ENCODE measurements at places on chromosomes 2 and 18.

DNA sequence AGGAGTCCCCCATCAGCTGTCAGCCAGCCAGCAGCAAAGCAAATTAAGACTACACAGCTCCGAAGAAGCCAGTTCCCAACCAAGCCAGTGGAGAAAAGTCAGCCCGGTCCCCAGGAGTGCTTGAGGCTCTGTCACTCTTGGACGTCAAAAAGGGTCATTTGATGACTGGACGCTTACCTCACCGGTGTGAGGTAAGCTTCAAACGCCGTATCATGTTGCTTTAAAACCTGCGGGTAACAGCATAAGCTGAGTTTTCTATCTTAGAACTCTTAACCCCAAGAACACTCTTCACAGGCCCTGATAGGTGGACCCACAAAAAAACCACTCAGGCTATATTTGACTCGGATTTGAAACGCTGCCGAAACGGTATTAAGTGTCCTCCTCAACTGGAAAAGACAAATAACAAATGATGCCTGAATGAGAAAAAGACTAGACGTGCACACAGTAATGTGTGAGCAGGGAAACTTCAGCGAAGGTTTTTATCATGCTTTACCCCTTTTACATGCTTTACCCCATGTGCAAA, 682 bp upstream of the LNPK start:
- H3K27me3 ChIP-seq = no peaks in the 10 kb centered on the region
- H3K4me1 ChIP-seq = peaks cover 6% of the 10 kb centered on the region
- peak overlapping the region; percentile 81 for H3K4me3 ChIP-seq
- no peaks in the 10 kb centered on the region for H3K36me3 ChIP-seq
- DNase-seq = no peak

GRCh38 chr2:214853906-214854305, 44.4 kb upstream of the BARD1 start:
- no peak overlapping the region for H3K27ac ChIP-seq
- no peak overlapping the region for H3K4me3 ChIP-seq
- DNase-seq = no peak
- no peaks in the 10 kb centered on the region for H3K4me1 ChIP-seq
- H3K36me3 ChIP-seq = no peaks in the 10 kb centered on the region

DNA sequence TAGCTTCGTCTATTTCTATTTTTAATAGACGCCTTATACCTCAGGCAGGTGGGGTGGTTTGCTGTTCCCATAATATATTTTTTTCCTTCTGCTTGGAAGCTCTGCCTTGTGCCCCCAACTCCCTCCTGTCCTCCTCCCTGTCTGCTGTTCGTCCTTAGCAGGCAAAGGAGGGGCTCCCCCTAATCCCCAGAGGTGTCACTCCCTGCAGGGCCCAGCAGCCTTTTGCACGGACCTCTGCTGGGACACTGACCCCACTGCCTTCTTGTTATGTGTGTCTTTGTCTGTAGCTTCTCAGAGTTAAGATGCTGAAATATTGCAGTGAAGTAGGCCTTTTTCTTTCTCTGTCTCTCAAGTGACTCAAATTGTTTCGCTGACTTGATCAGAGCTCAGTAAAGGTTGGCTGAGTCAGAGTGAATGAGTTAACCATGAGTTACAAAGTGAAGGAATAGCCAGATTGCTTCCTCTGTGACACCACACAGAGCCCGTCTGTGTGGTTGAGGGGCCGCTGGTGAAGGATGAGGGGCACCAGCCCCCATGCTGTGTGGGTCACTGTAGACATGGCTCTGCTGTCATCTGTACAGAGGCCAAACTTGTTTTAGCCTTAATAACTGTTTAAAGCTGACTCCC, 47.7 kb downstream of the PRKCE start:
- H3K27ac ChIP-seq = no peak overlapping the region
- no peak overlapping the region for H3K4me3 ChIP-seq
- no peaks in the 10 kb centered on the region for H3K27me3 ChIP-seq
- no peaks in the 10 kb centered on the region for H3K36me3 ChIP-seq

DNA sequence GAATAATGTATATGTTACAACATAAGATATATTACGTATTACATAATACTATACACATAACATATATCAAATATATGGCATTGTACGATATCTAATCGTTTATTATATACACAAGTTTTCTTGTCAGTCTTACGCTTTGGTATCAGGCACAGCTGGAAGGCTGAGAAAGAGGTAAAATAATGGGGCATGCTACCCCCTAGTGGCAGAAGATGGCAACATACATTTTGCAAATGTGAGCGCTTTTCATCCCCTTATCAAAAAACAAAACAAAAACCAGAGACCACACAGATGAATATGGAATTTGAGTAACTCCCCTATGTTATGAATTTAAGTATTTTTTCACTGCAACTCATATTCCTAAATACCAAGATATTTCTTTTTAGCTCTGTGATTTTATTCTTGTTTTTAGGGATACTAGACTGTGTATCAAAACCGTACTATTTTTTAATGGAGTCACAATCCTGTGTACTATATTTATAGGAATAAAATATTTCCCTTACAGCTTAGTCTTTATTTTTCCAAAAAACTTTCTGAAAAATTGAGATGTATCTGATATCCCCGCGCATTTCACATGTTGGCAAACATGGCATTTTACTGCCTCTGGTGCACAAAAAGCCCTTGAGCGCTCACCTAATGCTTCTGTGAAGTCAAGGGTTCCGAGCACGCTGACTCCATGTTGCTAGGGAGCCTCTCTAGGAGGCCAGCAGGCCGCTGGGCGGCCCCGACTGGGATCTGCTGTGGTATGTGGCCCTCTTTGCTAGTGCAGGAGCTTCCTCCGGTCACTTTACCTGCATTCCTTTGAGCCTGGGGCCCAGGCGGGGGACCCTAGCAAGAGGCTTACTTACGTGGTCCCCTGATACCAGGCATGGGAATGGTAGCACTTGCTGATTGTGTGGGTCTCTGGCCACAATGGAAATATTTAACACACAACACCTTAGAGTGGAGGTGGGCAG, 62.5 kb downstream of the SLC4A3 start:
- H3K27me3 ChIP-seq = no peaks in the 10 kb centered on the region
- H3K4me1 ChIP-seq = no peaks in the 10 kb centered on the region
- no peak overlapping the region for H3K27ac ChIP-seq
- no peaks in the 10 kb centered on the region for H3K36me3 ChIP-seq
- no peak overlapping the region for H3K4me3 ChIP-seq
- DNase-seq = peak; percentile 53

GRCh38 chr2:20653695-20654534, 3.0 kb upstream of the HS1BP3 start:
- H3K27ac ChIP-seq = no peak overlapping the region
- no peak overlapping the region for H3K4me3 ChIP-seq
- peaks cover 10% of the 10 kb centered on the region for H3K4me1 ChIP-seq
- DNase-seq = no peak
- H3K27me3 ChIP-seq = no peaks in the 10 kb centered on the region

DNA sequence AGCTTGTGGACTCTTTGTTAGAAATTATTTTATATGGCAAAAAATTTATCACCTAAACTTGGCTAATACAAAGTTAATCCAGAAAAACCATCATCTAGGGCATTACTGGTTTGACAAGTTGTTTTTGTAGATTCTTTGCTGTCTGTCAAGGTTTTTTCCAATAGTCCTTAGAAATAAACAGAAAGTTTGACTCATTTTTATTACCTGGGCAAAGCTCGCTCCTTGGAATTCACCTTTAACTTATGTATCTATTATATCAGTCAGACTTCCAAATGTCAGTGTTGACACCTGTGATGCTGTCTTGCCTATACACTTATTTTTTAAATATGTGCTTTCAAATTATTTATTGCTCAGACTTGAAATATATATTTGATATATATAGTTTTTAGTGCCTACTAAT, 21.7 kb downstream of the LAMA3 start:
- H3K4me1 ChIP-seq = no peaks in the 10 kb centered on the region
- no peaks in the 10 kb centered on the region for H3K27me3 ChIP-seq
- H3K36me3 ChIP-seq = no peaks in the 10 kb centered on the region
- no peak overlapping the region for H3K4me3 ChIP-seq

GRCh38 chr2:223786943-223787342, 50.4 kb downstream of the AP1S3 start:
- DNase-seq = no peak
- H3K36me3 ChIP-seq = no peaks in the 10 kb centered on the region
- H3K27ac ChIP-seq = no peak overlapping the region
- H3K27me3 ChIP-seq = no peaks in the 10 kb centered on the region
- no peak overlapping the region for H3K4me3 ChIP-seq

- H3K27ac ChIP-seq = no peak overlapping the region
- H3K36me3 ChIP-seq = no peaks in the 10 kb centered on the region
- no peaks in the 10 kb centered on the region for H3K4me1 ChIP-seq
- no peaks in the 10 kb centered on the region for H3K27me3 ChIP-seq
Observed at GRCh38 chr18:41444943-41445342, 510.1 kb upstream of the PIK3C3 start.

DNA sequence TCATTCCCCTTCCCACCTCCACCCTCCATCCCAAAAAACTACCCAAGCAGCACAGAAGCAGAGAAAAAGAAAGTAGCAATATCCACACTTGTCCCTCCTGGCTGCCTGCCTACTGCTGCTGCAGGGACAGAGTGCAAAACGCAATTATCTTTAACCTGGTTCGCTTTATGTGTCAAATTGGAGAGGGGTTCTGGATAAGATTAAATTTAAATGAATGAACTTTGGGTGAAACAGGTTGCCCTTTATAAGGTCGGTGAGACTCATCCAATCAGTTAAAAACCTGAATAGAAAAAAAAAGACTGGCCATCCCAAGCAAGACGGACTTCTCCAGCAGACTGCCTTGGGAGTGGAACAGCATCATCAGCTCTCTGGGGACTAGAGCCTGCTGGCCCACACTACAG, 62.6 kb downstream of the ANKRD44 start:
- no peaks in the 10 kb centered on the region for H3K36me3 ChIP-seq
- no peak for DNase-seq
- no peak overlapping the region for H3K4me3 ChIP-seq

DNA sequence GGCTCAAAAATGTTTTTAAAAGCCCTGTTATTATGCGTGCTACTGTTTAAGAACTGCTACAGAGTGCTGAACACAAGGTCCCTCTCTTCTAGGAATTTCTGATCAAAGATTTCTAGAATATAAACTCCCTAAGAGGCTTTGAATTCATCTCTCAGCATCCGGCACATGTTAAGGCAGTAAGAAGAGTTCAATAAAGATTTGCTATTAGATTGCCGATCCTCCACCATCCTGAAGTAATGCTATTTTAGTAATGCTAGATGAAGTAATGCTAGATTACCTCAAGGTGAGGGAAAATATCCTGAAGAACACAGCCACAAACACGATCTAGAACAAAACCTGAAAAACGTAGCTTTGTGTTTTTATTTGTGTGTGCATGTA, 949 bp upstream of the MYL12B start:
- peak overlapping the region; percentile 92 for H3K4me3 ChIP-seq
- no peaks in the 10 kb centered on the region for H3K36me3 ChIP-seq
- no peak for DNase-seq
- H3K4me1 ChIP-seq = peaks cover 29% of the 10 kb centered on the region
- peak overlapping the region; percentile 68 for H3K27ac ChIP-seq

DNA sequence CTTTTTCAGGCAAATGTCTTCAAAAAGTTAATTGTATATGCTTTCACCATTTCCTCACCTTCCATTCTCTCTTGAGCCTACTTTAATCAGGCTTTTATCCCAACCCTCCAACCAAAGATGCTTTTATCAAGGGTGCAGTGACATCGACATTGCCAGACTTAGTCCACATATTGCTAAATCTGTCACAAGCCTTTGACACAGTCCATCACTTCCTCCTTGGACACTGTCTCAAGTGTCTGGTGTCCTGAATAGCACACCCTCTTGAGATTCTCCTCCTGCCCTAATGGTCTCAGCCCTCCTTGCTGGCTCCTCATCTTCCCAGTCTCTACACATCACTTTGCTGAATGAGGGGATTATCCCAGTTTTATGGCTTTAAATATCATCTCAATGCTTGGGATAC, 147.5 kb upstream of the SLC39A10 start:
- no peaks in the 10 kb centered on the region for H3K36me3 ChIP-seq
- no peak overlapping the region for H3K4me3 ChIP-seq
- no peak for DNase-seq
- H3K27me3 ChIP-seq = no peaks in the 10 kb centered on the region
- no peaks in the 10 kb centered on the region for H3K4me1 ChIP-seq

DNA sequence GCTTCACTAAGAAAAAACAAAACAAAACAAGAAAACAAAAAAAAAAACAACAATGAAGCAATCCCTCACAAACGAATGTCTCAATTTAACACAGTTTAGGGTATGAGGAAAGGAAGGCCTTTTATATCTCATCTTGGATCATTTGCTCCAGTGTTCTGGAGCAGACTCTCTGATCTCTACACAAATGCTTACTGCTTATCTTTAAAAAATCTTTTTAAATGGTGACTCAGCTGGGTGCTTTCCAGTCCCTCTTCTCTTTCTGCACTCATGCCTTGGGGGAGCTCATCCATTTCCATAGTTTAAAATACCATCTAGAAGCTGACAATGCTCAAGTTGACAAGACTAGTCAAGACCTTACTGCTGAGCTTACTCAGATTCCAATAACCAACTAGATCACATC, 56.2 kb downstream of the ETAA1 start:
- H3K27ac ChIP-seq = no peak overlapping the region
- no peak overlapping the region for H3K4me3 ChIP-seq
- no peak for DNase-seq
- no peaks in the 10 kb centered on the region for H3K36me3 ChIP-seq
- no peaks in the 10 kb centered on the region for H3K4me1 ChIP-seq
- H3K27me3 ChIP-seq = no peaks in the 10 kb centered on the region

GRCh38 chr2:238128534-238129001, 9.9 kb upstream of the KLHL30 start:
- DNase-seq = no peak
- no peak overlapping the region for H3K4me3 ChIP-seq
- H3K36me3 ChIP-seq = no peaks in the 10 kb centered on the region
- H3K27ac ChIP-seq = no peak overlapping the region

DNA sequence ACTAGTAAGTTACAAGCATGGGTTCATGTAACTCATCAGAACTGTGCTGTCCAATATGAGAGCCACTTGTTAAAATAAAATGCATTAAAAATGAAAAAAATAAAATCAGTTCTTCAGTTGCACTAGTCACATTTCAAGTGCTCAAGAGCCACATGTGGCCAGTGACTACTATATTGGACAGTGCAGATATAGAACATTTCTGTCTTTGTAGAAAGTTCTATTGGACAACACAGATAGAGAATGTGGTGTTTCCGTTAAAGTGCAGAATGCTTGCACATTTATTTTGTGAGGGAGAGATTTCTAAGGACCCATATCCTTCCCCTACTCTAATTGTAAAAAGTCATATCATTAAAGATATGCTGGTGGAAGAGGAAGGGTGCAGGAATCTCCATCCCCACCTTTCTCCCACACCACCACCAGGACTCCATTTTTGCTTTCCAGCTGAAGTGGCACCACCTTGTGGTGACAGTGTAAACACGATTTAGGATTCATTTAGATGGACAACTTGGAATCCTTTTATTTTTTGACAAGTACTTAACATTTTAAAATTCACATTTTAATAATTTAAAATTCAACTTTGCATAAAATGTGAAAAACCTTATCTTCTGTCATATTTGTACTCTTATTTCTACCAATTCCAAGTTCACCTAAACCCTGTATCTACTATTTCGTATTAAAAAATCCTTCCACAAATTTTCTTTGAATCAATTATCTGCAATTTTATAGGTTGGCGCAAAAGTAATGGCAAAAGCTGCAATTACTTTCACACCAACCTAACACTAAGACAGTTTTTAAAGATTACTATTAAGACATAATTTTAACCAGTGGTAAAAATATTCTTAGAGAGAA, 9.4 kb upstream of the CD302 start:
- no peaks in the 10 kb centered on the region for H3K27me3 ChIP-seq
- H3K4me3 ChIP-seq = no peak overlapping the region
- no peak overlapping the region for H3K27ac ChIP-seq
- H3K36me3 ChIP-seq = no peaks in the 10 kb centered on the region

- no peaks in the 10 kb centered on the region for H3K27me3 ChIP-seq
- H3K4me3 ChIP-seq = no peak overlapping the region
- no peak overlapping the region for H3K27ac ChIP-seq
- H3K4me1 ChIP-seq = no peaks in the 10 kb centered on the region
- no peaks in the 10 kb centered on the region for H3K36me3 ChIP-seq
Observed at GRCh38 chr2:19496646-19497045, 138.2 kb upstream of the OSR1 start.
